ENCODE measurements at places on chromosomes 2 and 18.

- DNase-seq: peak; percentile 16
Observed at GRCh38 chr18:63890950-63891304, 3.4 kb downstream of the SERPINB2 start.

DNA sequence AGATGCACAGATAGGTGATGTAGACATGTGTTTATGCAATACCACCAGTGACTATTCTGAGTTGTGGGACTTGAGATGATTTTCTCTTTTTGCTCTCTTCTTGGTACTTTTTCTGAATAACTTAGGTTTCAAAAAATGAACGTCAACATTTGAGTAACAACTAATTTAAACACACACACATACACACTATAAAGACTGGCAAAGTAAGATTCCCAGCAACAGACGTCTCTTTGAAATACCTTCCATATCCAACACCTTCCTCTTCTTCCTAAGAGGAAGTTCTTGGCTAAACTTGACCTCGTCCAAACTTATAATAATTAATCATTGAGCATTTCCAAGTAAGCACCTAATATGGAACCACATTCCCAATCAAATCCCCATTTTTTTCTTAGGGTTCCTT lies 81.6 kb upstream of the RGPD4 start:
- no peak for DNase-seq

DNA sequence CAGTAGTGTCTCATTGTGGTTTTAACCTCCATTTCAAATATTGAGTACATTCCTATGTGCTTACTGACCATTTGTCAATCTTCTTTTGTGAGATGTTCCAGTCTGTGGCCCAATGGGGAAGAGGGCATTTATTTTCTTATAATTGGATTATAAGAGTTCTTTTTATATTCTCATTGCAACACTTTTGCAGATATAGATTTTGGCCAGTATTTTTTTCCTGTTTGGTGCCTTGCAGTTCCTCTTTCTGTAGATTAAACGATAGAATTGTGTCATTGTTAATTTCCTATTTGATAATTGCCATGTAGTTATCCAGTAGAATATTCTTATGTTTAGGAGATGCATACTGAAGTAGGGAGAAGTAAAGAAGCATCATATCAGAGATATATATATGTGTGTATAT lies 56.4 kb upstream of the CYTIP start:
- no peak for DNase-seq

GRCh38 chr2:40396124-40396523 lies 55.8 kb downstream of the SLC8A1 start:
- no peak for DNase-seq

DNA sequence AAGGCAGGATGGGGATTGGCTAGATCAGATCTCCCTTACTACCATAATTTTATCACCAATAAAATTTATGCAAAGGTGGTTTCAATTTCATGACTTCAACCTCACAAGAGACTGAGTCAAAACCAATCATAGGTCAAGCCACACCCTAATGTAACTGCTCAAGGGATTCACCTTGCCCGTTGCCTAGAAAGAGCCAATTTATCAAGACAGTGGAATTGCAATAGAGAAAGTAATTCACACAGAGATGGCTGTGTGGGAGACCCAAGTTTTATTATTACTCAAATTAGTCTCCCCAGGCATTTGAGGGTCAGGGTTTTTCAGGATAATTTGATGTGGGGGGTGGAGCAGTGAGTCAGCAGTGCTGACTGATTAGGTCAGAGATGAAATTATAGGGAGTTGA lies 340.6 kb downstream of the RND3 start:
- DNase-seq: no peak

DNA sequence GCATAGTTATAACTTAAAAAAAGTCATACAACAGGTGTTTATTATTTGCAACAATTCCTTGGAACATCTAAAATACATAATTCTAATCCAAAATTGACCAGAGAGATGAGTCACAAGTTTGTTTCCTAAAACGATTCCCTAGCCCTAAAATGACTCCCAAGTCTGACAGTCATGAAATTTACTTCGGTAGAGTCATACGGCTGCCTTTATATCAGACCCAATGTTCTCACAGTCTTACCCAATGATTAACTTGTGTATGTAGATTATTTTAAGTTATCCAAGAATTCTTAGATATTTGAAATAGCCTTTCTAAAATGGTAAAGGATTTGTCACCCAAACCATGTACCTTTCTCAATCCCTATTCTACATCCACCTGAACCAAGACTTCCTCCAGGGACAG lies 174.9 kb downstream of the LAMA1 start:
- no peak for DNase-seq

- peak; percentile 56 for DNase-seq
Observed at GRCh38 chr2:224357098-224357901, 44.6 kb downstream of the FAM124B start.

DNA sequence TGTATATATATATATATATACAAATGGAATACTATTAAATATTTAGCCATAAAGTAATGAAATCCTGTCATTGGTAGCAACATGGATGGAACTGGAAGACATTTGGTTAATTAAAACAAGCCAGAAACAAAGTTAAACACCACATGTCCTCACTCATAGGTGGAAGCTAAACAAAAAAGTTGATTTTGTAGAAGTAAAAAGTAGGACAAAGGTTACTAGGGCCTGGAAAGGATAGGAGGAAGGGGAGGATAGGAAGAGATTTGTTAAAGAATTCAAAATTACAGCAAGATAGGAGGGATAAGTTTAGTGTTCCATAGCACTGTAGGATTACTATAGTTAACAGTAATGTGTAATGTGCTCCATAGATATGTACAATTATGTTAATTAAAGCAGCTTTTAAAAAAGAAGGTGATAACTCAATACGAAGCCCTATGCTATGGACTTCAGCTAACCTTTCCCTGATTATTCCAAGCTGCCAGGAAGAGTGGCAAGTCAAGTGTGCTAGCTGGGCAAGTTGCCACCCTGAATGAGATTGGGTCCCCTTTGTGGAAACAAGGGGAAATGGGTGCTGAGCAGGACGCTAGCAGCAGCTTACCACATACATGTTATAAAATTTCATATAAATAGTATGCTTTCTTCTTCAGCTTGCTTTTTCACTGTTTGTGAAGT lies 12.3 kb downstream of the MERTK start:
- DNase-seq: no peak

DNA sequence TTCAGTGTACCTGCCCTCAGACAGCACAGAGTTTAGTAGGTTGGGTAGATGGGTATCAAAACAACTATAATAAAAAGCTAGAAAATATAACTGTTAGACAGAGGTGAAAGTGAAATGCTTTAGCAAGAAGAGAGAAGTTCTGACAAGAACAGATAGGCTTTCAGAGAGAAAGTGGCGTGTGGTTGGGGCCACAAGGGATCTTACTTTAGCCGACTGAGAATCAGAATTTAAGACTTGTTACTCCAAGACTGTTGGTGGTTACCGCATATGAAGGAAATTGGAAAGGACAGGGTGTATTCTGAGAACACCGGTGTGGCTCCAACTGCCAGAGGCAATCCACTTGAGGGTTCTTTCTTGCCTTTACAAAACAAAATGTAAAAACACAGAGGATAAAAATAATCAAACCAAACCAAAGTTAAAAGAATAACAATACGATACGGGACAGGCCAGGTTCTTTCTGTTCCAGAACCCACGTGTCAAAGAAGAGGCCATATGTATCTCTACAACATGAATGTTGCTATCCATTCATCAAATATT lies 44.4 kb upstream of the AGPS start:
- no peak for DNase-seq

DNA sequence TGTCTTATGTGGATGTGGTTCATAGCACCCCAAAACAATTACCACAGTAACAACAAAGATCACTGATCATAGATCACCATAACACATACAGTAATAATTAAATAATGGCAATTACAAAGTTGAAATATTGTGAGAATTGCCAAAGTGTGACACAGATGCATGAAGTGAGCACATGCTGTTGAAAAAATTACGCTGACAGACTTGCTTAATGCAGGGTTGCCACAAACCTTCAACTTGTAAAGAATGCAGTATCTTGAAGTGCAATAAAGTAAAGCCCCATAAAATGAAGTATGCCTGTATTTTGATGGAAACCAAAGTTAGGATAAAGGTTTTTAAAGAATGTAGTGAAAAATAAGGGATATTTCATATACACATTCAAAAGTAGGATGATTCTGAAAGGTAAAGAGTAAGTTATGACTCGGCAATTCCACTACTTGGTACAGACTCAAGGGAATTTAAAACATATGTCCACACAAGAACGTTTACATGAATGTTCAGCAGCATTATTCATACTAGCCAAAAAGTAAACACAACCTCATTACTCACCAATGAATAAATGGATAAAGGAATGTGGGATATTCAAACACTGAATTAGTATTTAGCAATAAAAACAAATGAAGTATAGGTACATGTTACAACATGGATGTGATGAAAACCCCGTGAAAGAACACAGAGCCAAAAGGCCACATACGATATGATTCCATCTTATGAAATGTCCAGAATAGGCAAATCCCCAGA lies 61.6 kb downstream of the SCN9A start:
- no peak for DNase-seq

GRCh38 chr18:8835521-8835953 lies 130.2 kb downstream of the MTCL1 start:
- no peak for DNase-seq

DNA sequence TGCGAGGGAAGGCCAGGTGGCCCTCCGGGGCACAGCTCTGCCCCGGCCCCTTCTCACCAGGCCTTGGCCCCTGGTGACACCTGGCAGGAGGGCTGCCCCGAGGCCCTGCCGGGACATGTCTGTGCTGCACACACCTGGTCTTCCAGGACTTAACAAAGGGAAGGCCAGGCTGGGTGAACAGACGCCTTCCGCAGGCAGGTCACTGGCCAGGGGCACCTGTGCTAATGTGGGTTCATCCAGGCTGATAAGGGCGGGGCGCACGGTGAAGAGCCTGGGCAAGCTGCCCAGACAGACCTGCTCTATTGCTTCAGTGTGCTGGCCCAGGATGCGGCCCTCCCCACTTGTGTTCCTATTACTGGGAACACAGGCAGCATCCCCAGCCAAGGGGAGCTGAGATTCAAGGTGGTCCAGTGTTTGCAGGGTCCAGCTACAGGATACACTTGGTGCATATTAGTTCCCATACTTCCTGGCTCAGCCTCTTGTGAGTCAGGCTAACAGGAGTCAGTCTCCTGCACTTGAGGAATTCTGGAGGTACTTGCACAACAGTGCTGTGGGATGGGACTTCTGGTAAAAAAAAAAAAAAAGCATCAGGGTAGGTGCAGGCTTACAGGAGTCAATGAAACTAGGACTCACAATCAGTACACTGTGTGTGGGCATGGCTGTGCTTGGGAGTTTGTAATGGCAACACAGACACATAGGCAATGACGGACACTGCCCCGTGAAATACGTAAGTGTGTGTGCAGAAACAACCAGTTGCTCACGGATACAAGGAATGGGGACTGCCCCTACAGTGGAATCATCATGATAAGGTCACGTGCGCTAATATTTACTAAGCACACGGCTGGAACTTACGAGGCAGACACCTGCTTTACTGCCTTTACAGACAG lies 261.4 kb downstream of the TWIST2 start:
- no peak for DNase-seq

GRCh38 chr2:160208655-160209515 lies 8.8 kb upstream of the ITGB6 start:
- no peak for DNase-seq

- DNase-seq: no peak
Observed at GRCh38 chr2:137202318-137202717, 437.0 kb downstream of the THSD7B start.

DNA sequence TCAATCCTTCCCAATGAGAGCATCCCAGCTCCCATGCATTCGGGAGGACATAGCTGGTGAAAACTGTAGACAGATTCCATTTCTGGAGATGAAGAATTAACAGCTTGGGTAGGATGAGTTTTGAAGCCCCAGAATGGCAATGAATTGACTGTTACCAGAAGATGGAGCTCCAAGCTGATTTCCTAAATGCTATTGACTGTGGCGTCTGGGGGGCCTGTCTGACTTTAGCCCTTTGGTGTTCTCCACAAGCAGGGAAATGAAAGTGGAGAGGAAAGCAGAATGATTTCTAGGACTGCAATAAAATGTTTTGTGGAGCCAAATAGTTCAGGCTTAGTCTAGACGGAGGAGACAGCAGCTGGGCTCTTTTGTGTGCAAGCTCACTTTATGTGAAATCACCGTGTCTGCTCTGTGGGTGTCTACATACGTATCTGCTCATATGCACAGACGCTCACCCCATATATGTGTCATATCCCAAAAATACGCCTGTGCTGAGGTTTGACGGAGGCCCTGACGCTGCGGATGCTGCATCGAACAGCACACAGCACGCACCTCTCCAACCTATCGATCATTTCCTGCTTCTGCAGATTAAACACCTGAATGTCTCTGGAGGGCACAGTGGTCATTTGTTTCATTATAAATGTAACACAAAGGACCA lies 166.4 kb upstream of the PXDN start:
- no peak for DNase-seq

DNA sequence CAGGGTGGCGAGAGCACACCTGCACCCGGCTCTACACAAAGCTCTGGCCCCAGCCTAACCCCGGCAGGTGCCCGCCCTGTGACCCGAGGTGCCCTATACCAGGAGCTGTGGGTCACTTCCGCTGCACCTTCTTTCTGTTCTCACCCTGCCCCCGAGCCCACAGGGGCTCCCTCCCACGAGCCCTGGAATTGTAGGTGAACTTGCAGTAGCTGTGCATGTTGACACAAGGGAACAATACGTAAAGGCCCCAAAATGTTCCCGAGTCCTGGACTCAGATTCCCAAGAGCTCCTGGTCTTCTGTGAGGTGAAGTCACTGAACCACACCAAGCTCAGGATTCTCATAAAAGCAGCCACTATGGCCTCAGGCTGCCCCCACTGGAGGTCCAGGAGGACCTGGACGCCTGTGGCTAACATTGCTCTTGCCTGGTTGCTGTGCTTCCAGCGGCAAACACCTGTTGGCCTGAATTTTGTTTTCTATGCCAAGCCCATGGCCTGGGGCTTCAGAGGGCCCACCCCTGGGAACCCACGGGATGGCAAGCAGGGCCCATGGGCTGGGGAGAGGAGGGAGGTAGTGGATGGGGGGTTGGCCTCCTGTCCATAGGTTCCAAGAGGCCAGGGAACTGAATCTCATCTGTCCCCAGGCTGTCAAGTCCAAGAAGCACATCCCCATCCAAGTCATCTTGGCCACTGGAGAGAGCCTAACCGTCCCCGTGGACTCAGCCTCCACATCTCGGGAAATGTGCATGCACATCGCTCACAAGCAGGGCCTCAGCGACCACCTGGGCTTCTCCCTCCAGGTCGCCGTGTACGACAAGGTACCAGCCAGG lies 23.2 kb upstream of the GPR17 start:
- DNase-seq: no peak

GRCh38 chr2:120433816-120434290 lies 87.9 kb downstream of the INHBB start:
- no peak for DNase-seq

DNA sequence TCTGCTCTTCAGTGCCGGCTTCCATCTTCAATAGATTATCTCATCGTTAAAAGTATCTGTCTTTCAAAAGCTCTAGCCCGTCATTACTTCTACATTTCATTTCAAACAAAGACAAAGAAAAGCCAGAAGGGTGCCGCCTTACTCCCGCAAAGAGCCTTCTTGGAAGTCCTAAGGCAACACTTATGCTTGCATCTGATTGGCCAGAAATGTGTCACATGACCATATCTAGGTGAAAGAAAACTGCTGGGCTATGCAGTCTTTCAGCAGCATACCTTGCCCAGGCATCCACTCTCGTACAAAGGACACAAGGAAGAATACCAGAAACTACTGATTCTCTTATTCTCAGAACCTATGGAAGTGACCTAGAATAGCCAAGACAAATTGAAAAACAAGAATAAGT lies 217.1 kb upstream of the SLC35G4 start:
- peak; percentile 6 for DNase-seq

- no peak for DNase-seq
Observed at GRCh38 chr2:105895990-105896764, 151.5 kb downstream of the NCK2 start.

Data from HEK293T (cell line).